ENCODE measurements at places on chromosomes 3 and 15.

DNA sequence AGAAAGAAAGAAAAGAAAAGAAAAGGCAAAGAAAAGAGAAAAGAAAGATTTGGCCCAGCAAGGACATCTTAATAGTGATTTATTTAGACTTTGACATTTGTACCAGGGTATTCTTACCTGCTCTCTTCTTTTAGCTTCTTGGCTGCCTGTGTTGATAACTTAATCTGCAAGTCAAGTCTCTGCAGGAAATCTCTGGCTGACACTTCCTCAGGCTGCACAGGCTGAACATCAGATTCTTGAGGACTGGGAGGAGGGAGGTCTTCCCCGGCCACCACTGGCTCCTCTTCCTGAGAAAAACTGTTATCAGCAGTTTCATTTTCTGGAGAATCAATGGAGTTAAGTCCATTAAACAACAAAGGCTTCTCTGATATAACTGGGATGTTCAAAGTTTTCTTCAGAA is 12.8 kb downstream of the LYSMD2 start:
- no peak for DNase-seq

GRCh38 chr3:126267169-126267975 is 87.0 kb upstream of the ALDH1L1 start:
- no peak for DNase-seq

DNA sequence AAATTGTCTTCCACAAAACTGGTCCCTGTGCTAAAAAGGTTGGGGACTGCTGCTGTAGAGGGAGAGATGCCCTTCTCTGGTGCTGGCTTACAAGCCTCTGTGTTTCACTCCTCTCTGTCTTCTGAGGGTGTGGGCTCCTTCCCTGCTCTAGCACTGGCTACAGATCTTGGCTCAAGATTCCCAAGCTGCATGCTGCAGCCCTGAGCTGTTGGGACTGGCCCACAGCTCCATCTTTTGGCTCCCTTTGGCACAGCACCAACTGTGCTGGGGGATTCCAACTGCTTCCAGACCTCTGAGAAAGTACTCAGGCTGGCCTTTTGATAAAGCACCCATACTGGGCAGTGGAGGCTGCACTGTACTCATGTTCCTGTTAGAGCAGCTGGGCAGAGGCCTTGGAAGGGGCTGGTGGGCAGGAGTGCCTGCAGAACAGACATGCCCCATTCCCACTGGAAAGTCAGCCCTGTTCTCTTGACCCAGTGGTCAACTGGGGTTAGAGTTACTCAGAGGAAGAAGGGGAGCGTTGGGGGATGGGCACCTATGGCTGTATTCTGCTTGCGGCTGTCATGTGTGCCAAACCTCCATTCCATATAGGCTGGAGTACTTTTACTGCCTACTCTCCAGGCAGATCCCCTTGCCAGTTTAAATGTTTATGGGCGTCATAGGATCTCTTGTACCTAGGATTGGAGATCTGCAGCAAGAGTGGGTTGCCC is 55.7 kb downstream of the GALK2 start:
- DNase-seq: peak; percentile 39

DNA sequence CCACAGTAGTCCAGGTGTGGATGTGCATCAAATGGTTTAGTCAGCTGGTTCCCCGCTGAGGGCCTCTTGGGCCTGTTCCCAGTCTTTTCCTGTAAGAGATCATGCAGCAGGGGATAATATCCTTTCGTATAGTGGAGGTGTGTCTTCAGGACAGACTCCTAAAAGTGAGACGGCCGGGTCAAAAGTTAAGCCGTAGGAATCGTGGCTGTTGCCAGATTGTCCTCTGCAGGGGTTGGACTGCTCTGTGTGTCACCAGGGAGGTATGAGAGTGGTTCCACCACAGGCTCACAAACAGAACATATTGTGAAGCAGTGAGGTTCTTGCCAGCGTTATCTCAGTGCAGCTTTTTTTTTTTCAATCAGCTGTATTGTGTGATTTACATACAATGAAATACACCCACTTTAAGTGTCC is 95.0 kb downstream of the VGLL4 start:
- DNase-seq: no peak

DNA sequence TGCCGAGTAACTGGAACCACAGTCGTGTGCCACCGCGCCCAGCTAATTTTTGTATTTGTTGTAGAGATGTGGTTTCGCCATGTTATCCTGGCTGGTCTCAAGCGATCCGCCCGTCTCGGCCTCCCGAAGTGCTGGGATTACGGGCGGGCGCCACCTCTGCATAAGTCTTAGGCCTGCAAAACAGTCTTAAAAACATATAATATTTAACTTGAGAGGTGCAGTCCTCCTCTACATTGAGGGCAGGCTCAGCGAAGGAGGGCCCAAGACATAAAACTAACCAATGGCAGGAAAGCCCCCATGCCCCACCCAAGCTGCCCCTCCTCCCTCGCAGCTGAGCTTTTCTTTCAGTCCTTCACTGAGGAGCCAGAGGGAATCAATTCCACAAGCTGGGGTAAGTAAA is at the start of gene SLC28A2:
Gene SLC28A2, plus strand, starts transcription at position 347 of the 400 bp plus-strand sequence. CDS start 982 bp downstream, outside the sequence.
- no peak for DNase-seq

- no peak for DNase-seq
These were observed 2.9 kb upstream of the GMNC start for GRCh38 chr3:190865419-190865818.

GRCh38 chr3:144052275-144052674 is 80.7 kb downstream of the DIPK2A start:
- no peak for DNase-seq

GRCh38 chr15:41968701-41969100 is 3.7 kb downstream of the EHD4 start:
- no peak for DNase-seq

DNA sequence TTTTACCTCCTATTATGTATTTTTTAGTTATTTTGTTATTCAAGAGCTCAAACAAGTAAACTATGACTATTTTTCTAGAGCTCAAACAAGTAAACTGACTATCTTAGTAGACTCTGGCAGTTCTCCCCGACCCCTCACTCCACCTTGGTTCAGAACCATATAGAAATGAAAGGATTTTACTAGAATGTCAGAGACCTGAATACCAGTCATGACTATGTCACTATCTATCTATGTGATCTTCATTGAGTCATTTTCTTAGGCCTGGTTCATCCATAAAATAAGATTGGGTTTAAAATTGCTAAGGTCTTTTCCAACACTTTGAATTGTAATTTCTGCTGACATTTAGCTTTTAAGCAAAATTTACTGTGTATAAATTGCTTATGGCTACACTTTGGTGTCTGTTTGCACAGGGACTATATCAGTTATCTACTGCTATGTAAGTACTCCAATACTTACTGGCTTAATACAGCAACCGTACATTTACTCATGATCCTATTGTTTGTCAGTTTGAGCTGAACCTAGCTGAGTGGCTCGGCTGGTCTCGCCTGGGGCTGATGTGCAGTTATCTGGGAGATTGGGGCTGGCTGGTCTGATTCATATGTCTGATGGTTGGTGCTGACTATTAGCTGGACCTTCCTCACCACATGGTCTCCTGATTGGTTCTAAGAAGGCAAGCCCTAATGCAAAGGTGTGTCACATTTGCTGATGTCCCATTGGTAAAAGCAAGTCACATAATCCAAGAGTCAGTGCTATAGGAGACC is 37.0 kb downstream of the RASA2 start:
- DNase-seq: no peak

GRCh38 chr3:50623840-50624474 is 7.0 kb downstream of the MAPKAPK3 start:
- no peak for DNase-seq

DNA sequence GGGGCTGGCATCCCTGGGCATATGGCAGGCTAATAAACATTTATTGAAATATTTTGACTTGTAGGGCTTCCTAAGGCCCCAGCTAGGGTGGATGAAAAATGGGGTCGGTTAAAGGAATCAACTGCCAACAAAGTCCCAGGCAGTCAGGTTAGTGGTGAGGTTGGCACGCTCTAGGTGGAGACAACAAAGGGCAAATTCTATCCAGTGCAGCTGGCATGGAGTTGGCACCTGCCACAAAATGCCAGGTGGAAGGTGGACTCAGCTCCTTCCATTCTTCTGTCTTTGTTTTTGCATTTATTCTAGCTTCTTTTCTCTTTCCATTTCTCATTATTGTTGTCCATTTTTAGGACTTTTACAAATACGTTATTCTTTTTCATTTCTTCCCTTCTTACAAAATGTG is 31.0 kb downstream of the LCMT2 start:
- DNase-seq: no peak

- DNase-seq: no peak
These were observed 37.6 kb downstream of the PTPN23 start for GRCh38 chr3:47418167-47419082.

DNA sequence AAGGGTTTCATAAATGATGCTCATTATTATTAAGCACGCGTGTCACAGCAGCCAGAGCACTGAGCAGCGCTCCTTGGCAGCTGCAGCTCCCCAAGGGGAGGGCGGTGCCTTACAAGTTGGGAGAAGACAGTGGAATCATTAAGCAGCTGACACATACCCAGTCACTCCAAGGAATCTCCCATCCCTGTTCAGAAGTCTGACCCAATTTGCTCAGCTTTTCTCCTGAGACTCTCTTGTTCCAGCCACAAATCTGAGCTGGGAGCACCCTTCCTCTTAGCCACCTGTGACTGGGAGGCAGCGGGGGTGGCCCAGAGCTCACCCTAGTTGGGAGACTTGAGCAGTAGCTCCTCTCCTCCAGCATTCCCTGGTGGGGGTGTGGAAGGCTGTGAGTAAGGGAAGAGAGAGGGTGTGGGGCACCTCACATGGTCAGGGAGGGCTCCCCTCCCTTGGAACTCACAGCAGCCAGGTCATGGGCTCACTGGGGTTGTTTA is 64.3 kb downstream of the DUT start:
- no peak for DNase-seq

DNA sequence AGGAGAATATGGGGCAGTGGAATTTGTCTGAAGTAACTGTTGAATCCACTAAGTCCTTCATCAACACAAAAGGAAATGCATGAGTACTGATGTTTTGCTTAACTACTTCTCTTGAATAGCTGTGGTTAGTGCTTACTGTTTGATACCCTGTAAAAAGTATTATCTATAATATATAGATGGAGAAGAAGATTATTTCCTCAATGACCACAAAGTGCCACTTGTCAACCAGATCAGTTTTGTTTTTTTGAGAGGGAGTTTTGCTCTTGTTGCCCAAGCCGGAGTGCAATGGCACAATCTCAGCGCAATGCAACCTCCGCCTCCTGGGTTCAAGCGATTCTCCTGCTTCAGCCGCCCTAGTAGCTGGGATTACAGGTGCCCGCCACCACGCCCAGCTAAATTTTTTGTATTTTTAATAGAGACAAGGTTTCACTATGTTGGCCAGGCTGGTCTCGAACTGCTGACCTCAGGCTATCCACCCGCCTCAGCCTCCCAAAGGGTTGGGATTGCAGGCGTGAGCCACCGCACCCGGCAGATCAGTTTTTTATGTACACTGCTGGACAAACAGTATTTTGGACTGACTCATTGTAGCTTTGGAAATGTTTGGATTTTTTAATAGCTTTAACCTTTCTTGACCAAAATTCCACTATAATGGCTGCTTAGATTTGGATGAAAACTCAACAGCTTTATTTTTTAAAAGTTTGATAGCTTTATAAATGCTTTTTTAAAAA is 1.5 kb upstream of the RPLP1 start:
- no peak for DNase-seq

GRCh38 chr3:168030577-168030976 is 65.1 kb downstream of the GOLIM4 start:
- DNase-seq: no peak

DNA sequence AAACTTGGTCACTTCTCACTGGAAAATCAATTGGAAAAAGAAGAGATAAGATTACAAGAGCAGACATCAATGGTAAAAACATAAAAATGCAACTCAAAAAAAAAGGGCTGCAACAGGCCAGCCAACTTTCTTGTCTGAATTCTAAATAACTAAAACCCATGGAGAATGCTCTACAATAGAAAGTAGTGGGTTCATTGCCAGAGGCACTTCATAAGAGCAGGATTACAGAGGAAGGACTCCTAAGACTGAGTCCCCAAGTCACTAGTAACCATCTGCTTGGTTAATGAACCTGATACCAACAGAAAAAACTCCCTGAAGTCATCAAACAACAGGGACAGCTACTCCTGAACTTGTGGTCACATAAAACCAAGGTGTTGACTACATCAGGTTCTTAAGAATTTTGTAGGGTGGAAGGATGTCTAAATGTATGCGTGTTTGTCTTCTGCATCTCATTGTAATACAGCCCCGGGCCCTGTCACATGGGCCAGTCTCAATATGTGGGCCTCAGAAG is 148.6 kb downstream of the IMPG2 start:
- no peak for DNase-seq

- no peak for DNase-seq
These were observed 14.3 kb upstream of the HPS3 start for GRCh38 chr3:149115114-149115513.

DNA sequence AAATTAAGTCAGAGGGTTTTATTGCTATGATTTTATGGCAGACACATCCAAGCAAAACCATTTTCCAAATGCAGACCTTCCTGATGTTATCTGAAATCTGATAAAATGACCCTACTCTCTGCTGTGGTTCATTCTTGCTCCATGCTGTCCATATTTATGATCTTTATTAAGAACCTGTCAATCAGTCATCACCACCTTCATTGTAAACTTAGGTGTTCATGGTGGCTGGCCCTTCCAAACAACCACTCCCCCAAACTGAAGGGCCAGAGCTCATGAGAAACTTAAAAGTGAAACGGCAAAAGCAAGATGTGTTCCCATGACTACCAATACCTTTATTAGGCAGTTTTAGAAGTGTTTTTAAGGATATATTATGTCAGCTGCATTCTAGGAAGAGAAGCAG is 53.6 kb downstream of the UBP1 start:
- DNase-seq: no peak

- peak; percentile 70 for DNase-seq
These were observed 203.7 kb downstream of the ABHD5 start for GRCh38 chr3:43894176-43895049.

- no peak for DNase-seq
These were observed 15.9 kb upstream of the FAH start for GRCh38 chr15:80136854-80137253.

DNA sequence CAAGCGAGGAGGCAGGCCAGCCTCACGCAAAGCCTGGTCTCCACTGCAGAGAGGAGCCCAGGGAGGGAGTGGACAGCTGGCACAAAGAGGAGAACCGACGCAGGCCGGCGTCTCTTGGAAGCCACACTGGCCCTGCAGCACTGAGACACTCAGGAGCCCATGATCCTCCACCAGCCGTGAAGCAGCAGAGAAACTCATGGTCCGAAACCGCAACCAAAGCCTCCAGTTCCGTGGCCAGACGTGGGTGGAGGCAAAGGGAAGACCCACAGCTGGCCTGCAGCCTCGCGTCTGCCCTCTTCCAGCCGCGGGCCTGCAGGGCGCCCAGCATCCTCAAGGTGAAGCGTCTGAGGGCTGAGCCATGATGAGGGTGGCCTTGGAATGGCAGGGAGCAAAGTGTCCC is 62.2 kb upstream of the SEC61A1 start:
- DNase-seq: no peak
